ENCODE measurements at places on chromosomes 1 and 21.

DNA sequence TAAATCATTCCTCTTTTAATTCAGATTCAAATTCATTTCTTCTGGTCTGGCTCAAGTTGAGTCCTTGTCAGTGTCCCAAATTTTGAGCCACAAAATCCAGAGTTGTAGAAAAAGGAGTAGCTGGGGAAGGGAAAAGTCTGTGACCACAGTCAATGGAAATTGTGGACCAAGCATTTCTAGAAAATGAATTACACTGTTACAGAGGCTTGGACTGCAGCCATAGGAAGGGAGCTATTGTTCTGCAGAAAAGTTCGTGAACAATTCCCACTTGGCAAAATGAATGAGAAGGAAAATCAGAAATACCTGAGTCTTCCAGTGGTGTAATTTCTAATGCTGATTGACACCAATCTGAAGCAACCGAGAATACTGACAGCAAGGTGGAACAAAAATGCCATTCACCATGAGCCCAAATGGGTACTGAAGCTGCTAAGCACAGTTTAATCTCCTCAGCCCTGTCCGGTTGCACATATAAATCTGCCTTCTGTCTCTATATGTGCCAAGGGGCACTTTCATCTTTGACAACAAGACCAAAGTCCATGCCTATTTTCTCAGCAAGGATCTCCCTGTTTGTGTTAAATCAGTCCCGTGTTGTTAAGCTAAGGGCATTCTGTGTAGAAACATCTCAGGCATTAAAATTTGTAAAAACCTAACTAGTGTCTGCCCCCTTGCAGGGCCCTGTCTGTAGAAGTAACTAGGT, 51.3 kb downstream of the TEX35 start:
- DNase-seq = no peak

GRCh38 chr1:19758227-19758830, 41.4 kb downstream of the TMCO4 start:
- DNase-seq = no peak

DNA sequence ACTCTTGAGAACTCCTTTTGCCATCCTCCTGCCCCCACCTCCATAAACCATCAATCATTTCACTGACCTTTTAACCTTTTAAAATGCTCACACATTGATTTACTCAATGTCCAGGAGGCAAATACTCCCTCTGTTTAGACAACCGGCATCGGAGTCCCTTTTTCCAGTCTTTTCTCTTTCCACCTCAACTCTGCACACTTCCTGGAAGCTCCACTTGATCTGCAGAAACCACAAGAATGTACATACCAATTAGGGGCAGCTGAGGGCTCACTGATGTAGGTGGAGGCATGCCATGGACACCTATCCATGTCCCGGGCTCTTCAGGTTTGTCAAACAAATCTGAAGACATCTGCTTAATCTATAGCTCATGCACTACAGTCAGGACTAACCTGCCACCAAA, 5.3 kb upstream of the AMIGO1 start:
- DNase-seq = no peak

- DNase-seq = peak; percentile 28
Observed at GRCh38 chr1:170765712-170766330, 101.9 kb downstream of the PRRX1 start.

DNA sequence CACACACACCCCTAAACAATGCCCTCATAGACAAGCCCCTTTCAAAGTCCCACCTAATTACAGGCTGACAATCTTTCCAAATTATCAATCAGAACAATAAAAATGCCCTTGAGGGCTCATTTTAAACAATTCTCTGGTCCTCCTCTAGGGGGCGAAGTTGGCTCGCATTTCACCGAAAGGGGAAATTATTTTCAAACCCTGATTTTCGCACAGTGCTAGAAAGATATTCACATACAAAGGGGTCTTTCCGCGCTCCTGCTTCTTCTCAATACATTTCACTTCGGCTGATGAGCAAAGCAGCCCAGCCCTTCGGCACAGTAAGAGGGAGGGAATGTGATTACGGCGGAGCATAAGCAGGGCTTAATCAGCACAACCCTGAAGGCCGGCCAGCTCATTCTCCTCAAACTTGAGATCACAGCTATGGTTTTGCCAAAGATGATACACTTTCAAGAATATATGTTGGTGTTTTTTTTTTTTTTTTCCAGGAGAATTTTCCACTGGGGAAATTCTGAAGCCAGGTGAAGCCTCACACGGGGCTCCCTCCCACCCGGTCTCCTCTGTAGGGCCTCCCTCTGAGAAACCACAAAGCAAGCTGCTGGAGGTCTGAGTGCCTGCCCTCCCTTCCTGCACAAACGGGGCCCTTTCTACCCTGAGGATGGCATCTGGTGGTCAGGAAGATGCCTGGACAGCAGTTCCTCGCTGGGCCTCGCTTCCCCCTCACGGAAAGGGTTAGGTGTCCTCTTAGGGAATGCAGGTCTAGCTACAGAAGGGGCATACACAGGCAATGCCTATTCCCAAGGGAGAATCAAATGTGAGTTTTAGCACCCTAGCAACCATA, 66.9 kb downstream of the GNG12 start:
- DNase-seq = peak; percentile 43

DNA sequence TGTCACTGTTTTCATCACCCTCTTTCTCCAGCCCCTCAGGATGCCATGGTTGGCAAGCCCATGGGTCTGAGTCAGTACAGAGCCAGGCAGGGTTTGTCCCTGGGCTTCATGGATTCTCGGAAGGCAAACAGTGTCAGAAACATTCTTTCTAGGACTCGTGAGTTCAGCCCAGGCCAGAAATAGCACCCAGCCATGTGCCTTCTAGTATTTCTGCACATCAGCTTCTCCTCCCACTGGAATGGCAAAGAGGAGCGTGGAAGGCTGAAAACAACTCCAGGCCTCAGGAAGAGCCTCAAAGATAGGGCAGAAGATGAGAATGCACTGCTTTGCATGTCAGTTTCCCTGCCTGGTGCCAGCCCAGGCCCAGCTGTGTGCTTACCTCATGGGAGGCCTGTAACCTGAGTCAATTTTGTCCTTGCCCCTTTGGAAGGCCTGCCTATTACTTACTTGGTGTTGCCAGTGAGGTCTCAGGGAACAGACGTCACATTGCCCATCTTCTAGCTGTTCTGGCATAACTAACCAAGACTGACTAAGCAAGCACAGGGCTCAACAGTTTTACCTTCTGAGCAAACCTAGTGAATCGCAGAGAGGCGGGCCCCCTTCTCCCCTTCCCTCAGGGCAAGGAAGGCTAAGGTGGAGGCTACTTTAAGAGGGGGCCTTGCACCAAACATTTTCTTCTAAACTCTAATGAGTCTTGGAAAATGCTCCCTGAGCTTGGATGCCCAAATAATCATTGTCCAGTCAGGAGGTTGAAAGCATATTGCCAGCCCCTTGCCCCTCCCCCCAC, 42.4 kb downstream of the GLUL start:
- no peak for DNase-seq

DNA sequence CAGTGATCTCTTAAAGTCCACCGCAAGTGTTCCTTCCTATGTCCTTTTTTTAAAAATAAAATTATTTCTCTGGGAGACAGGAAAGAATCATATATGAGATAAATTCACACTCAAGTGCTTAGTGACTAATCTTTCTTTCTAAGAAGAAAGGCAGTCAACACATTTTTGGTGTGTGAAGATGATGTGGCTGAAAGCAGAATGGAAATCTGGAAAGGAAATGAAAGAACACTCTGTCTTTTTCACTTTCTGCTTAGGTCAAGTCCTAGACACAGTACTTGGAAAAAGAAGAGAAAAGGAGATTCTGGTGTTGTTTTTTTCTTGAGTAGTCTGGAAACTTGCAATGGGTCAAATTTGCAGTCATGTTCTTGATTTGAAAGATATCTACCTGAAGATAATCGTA, 45.5 kb upstream of the PRRX1 start:
- no peak for DNase-seq

GRCh38 chr21:34345091-34345871, 18.5 kb upstream of the KCNE2 start:
- DNase-seq = no peak

GRCh38 chr1:68111519-68112436, 61.4 kb upstream of the DIRAS3 start:
- DNase-seq = peak; percentile 88

- DNase-seq = no peak
Observed at GRCh38 chr1:237507005-237507404, 383.7 kb downstream of the ZP4 start.

- DNase-seq = no peak
Observed at GRCh38 chr1:235060607-235061470, 67.8 kb downstream of the TOMM20 start.

DNA sequence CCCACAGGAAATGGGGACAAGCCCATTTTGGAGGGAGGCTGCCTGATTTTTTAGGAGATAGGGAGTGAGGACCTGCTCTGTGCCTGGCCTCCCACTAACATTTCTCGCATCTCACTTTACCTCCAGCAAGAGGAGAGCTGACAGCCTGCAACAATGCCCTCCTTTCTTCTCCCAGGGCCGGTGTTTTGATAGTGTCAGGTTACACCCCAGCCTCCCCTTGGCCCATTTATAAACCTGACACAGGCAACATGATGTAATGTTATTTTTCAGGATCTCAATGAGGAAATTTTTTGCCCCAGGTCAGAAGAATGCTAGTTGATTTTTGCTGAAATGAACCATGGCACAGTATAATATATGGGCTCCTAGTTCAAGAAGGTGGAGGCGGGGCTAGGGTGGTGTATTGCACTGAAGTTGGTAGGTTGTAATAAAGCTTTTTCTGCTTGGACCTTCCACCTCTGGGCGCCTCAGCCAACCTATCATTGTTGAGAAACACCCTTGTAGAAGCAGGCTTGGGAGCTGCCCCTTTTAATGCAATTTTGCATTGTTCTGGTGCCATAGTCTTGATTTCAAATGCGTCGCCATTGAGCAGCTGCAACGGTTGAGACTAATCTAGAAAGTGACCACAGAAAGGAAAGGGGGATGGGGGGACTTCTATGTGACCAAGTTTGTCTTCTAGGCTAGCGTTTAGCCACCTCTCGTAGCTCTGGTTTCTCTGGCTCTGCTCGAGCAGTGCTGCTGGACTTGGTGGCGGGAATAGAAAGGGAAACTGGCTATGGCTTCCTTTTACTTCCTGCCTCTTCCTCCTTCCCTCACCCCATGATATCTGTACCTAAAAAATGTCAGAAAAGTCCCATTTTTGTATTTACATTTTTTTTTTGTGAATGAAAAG, 53.0 kb downstream of the PBX1 start:
- no peak for DNase-seq

GRCh38 chr1:162008799-162009198, 14.9 kb downstream of the OLFML2B start:
- DNase-seq = no peak

- no peak for DNase-seq
Observed at GRCh38 chr1:30104551-30104950, 618.8 kb downstream of the MATN1 start.

GRCh38 chr21:36873513-36873912, 93.0 kb downstream of the HLCS start:
- no peak for DNase-seq

DNA sequence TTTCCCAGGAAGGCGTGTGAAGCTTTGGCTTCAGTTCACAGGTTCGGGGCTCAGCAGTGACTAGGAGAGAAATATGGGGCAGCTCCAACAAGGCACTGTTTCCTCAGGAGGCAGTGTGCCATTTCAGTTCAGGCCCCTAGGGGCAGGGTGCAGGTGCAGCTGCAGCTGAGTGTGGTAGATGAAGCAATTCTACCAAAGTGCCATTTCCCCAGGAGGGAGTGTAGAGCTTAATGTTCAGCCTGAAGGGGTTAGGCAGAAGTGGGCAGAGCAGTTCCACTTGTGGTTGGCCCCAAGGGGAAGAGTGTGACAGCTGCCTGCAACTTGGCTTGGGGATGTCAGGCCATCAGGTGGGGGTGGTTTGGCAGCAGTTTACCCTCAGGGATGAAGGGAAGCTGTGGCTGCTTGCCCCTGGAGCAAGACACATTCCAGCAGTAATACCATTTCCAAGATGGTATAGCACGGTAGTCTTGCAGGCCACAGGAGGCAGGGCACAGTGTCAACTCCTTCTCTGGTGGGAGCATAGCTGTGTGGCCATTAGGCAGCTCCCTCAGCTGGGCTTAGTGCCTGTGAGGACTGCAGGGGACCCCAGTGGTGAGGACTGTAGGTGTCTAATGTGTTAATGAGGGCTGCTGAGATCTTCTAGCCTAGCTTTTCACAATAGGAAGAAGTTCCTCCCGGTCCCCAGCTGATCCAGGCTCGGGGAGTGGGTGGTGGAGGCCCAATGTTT, 34.7 kb downstream of the RGSL1 start:
- peak; percentile 7 for DNase-seq

DNA sequence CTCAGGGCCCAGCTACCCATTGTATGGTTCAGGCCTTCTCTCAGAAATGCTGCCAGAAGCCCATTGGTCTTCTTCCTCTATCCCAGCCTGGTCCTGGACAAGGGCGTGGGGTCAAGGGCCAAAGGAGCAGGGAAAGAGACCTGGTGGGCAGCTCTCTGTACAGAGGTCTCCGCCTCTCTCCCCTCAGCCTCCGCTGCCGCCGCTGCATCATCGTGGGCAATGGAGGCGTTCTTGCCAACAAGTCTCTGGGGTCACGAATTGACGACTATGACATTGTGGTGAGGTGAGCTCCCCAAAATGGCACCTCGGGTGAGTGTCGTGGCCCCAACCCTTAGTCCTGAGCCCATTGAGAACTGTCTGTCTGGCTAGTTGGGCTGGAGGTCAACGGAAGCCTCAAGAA, 34.6 kb upstream of the ARTN start:
- DNase-seq = no peak

DNA sequence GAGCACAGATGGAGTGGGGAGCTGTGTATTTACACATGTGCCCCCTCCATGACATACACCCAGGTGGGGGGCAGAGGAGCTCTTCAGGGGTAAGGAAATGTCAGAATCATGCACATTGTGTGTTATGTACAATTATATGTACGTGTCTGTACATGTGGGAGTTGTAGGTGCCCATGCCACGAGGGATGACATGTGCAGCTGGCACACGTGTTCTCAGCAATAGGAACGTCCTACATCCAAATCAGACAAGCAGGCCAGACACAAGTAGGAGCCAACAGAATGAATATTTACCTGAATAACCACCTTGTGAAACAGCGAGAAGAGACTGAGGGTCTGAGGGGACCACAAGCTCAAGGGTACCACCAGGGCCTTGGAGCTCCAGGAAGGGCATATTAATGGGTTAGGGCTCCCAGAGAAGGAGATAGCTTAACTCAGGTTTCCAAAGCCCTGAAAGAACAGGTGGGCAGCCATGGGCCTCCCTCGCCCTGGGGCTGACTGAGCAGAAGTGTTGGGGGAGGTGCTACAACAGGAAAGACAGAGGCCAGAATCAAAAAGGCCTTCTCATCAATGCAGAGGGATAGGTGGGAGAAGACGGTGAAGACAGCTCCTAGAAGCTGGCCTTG, 3.2 kb downstream of the COL16A1 start:
- DNase-seq = no peak

GRCh38 chr1:65119951-65120350, 28.1 kb upstream of the AK4 start:
- DNase-seq = no peak

DNA sequence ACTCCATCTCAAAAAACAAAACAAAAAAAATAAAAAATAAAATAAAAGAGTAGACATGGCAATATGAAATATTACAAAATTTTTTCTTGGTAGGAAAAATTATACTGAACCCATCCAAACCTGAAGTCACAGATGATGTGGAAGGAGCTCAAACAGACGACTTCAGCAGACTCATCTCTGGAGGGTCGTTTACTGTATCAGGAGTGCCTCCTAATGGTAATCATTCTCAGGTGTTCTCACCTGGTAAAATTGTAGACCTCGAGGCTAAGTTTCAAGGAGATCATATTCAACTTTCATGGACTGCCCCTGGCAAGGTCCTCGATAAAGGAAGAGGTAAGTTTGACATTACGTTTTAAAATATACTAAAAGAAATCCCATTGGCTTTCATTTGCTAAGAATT, 54.3 kb upstream of the SH3GLB1 start:
- DNase-seq = no peak

- DNase-seq = no peak
Observed at GRCh38 chr1:199687321-199687720, 340.2 kb upstream of the NR5A2 start.

- DNase-seq = no peak
Observed at GRCh38 chr1:79556189-79556588, 549.7 kb upstream of the ADGRL4 start.

Data from Ammon's horn (tissue), 1 donor.